GM23338 (cell line): ENCODE measurements at places on chromosomes 1 and 21.

- H3K27me3 ChIP-seq: no peaks in the 10 kb centered on the region
- H3K4me1 ChIP-seq: peaks cover 16% of the 10 kb centered on the region
- H3K27ac ChIP-seq: no peak overlapping the region
- no peak for DNase-seq
- no peaks in the 10 kb centered on the region for H3K36me3 ChIP-seq
Observed at GRCh38 chr1:89887270-89887669, 66.4 kb downstream of the LRRC8D start.

- no peaks in the 10 kb centered on the region for H3K36me3 ChIP-seq
- H3K4me1 ChIP-seq: no peaks in the 10 kb centered on the region
- DNase-seq: no peak
- H3K27me3 ChIP-seq: no peaks in the 10 kb centered on the region; the same call in 1 of the 2 replicates
- no peak overlapping the region for H3K27ac ChIP-seq
Observed at GRCh38 chr1:78255383-78255782, 209.6 kb downstream of the GIPC2 start.

GRCh38 chr1:155167166-155168104 lies 5.7 kb downstream of the KRTCAP2 start:
- no peaks in the 10 kb centered on the region for H3K27me3 ChIP-seq
- peaks cover 23% of the 10 kb centered on the region for H3K4me1 ChIP-seq
- peak; percentile 97 for DNase-seq
- no peaks in the 10 kb centered on the region for H3K36me3 ChIP-seq
- peak overlapping the region; percentile 64 for H3K4me3 ChIP-seq
- peak overlapping the region; percentile 68; the same call in 1 of the 2 replicates for H3K27ac ChIP-seq

DNA sequence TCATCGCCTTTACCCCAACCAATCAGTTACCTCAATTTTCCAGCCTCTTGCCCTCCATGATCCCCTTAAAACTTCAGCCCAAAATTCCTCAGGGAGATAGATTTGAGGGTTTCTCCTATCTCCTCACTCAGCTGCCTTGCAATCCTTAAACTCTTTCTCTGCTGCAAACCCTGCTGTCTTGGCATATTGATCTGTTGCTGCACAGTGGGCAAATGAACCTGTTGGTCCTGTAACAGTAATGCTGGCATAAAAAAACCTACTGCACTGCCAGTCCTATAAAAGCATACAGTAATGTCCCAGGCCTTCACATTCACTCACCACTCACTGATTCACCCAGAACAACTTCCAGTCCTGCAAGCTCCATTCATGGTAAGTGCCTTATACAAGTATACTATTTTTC lies 5.1 kb upstream of the TEDDM1 start:
- H3K4me1 ChIP-seq: no peaks in the 10 kb centered on the region
- no peaks in the 10 kb centered on the region for H3K27me3 ChIP-seq
- no peak overlapping the region for H3K4me3 ChIP-seq
- DNase-seq: no peak

- peaks cover 4% of the 10 kb centered on the region; the same call in 1 of the 2 replicates for H3K4me1 ChIP-seq
- DNase-seq: no peak
- no peak overlapping the region for H3K27ac ChIP-seq
- no peaks in the 10 kb centered on the region for H3K27me3 ChIP-seq
- no peak overlapping the region for H3K4me3 ChIP-seq
Observed at GRCh38 chr1:231841616-231842344, 215.2 kb downstream of the DISC1 start.

- H3K4me3 ChIP-seq: peak overlapping the region; percentile 86
- peak overlapping the region; percentile 36; the same call in 1 of the 2 replicates for H3K27ac ChIP-seq
- peaks cover 17% of the 10 kb centered on the region for H3K27me3 ChIP-seq
- H3K4me1 ChIP-seq: peaks cover 46% of the 10 kb centered on the region
- no peaks in the 10 kb centered on the region for H3K36me3 ChIP-seq
- no peak for DNase-seq
Observed at GRCh38 chr1:226111883-226112261, 49.4 kb downstream of the H3-3A start.

GRCh38 chr1:45974541-45975269 lies 157.7 kb downstream of the PIK3R3 start:
- DNase-seq: no peak
- H3K27me3 ChIP-seq: no peaks in the 10 kb centered on the region
- no peaks in the 10 kb centered on the region for H3K36me3 ChIP-seq
- H3K4me1 ChIP-seq: no peaks in the 10 kb centered on the region
- no peak overlapping the region for H3K4me3 ChIP-seq

DNA sequence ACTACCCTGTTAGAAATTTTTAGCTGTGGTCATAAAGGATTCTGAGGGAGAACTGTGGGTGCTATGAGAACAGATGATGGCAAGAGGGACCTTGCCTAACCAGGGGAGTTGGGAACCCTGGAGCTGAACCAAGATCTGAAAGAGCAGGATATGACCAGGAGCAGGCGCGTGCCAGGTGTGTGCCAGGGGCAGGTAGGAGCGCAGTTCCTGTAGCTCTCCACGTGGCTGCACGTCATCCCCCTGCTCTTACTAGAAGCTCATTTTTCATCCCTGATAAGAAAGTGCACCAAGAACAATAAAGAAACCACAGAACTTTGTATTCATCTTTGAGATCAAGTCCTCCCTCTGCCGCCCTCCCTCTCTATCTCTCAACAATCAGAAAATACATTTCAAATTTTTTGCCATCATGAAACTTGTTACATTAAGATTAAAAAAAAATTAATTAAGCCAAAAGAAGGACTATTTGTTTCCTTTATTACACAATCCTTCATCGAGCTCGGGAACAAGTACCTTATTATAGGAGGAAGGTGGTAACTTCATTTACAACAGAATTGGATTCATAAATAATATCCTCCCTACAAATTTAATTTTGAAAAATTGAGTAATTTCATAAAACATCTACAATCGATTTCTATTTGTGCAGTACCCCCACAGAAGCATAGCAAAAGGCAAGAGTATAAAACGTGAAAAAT lies 78.5 kb downstream of the SLC35F3 start:
- H3K4me3 ChIP-seq: no peak overlapping the region
- no peaks in the 10 kb centered on the region for H3K4me1 ChIP-seq
- no peaks in the 10 kb centered on the region for H3K27me3 ChIP-seq
- no peak for DNase-seq
- H3K27ac ChIP-seq: no peak overlapping the region

GRCh38 chr21:45860493-45861155 lies 120.9 kb upstream of the COL6A1 start:
- H3K4me3 ChIP-seq: no peak overlapping the region
- H3K4me1 ChIP-seq: peaks cover 14% of the 10 kb centered on the region
- no peak for DNase-seq
- no peaks in the 10 kb centered on the region for H3K27me3 ChIP-seq

- no peaks in the 10 kb centered on the region; the same call in 1 of the 2 replicates for H3K4me1 ChIP-seq
- DNase-seq: no peak
- H3K36me3 ChIP-seq: no peaks in the 10 kb centered on the region
- H3K27ac ChIP-seq: no peak overlapping the region
- no peaks in the 10 kb centered on the region for H3K27me3 ChIP-seq
- no peak overlapping the region for H3K4me3 ChIP-seq
Observed at GRCh38 chr1:57791497-57791896, 367.6 kb upstream of the DAB1 start.

- H3K27ac ChIP-seq: peak overlapping the region; percentile 96
- DNase-seq: no peak
- H3K27me3 ChIP-seq: no peaks in the 10 kb centered on the region
- H3K4me3 ChIP-seq: peak overlapping the region; percentile 91
Observed at GRCh38 chr1:27010226-27010994, 2.2 kb downstream of the TENT5B start.

GRCh38 chr1:15125101-15125745 lies 28.3 kb upstream of the TMEM51 start:
- no peaks in the 10 kb centered on the region for H3K27me3 ChIP-seq
- H3K4me3 ChIP-seq: no peak overlapping the region
- H3K36me3 ChIP-seq: no peaks in the 10 kb centered on the region
- no peak overlapping the region for H3K27ac ChIP-seq
- DNase-seq: no peak

DNA sequence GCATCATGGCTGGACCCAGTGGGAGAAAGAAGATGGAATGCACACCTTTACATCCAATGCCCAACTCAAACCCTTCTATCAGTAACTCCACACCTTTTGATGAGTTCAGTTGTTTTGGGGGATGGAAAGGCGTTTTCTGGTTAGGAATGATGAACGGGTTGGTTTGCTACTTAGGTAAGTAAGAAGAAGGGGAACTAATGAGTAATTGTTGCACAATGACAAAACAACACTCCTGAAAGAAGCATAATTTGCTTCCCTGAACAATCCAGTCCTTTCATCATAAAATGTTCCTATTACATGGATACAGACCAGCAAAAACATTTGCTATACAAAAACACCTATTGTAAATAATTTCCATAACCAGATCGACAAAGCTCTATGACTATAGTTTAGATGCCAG lies 35.9 kb upstream of the NFIA start:
- peaks cover 45% of the 10 kb centered on the region for H3K27me3 ChIP-seq
- peaks cover 15% of the 10 kb centered on the region for H3K4me1 ChIP-seq

- H3K4me3 ChIP-seq: no peak overlapping the region
- no peak overlapping the region for H3K27ac ChIP-seq
- peaks cover 10% of the 10 kb centered on the region for H3K4me1 ChIP-seq
- DNase-seq: peak; percentile 89
- no peaks in the 10 kb centered on the region for H3K27me3 ChIP-seq
Observed at GRCh38 chr1:27388337-27389005, 4.0 kb upstream of the GPR3 start.
